NCI-H1105 (cell line): ENCODE measurements at places on chromosomes 6 and 20.
A peak's percentile ranks its signal among the peaks of the same experiment; 100 is the strongest.

DNA sequence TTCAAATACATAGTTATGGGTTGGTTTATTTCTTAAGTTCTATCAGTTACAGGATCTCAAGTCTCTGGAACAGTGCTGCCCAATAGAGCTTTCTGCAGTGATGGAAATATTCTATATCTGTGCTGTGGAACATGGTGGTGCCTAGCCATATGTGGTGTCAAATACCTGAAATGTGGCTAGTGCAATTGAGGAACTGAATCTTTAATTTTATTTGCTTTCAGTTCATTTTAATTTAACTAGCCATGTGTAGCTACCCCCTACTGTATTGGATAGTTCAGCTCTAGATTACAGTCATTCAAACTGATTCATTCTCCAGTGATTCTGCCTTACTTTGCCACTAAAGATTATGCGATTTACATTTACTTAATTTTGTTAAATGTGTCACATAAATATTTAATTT is 503.2 kb downstream of the CDKAL1 start:
- no peak for DNase-seq

DNA sequence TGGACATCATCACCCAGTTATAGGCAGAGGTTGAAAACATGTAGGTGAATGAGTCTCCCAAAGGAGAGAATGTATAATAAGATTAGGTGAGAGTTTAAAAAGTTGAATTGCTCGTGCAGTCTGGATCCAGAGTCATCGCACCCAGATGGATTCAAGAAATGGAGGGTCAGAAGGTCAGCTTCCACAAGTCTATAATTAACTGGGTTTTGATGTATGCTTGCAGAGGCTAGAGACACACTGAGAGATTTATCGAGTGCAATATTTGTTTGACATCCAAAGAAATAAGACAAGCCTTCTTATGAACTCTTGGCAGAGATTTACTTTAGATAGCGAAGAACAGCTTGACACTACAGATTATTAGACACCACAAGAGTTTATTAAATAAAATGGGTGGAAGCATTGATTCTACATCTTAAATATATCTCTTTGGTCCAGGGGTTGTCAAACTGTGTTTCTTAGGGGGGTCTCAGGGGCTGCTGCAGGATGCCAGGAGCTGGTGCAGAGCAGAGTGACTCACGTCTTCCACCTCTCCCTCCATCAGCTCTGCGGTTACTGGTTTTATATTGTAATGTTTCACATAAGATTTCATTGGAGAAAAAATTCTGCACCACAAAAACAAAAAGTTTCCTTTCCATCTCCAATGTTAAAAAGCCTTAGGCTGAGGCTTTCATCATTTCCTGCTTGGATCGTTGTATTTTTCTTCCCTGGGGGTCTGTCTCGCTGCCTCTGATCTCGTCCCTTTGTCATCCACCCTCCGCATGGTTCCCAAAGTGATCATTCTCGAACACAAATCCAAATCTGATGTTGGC is 176.2 kb upstream of the AHI1 start:
- DNase-seq: no peak

GRCh38 chr6:45366534-45366933 is 11.2 kb downstream of the SUPT3H start:
- DNase-seq: no peak

GRCh38 chr6:44925100-44925739 is 402.9 kb upstream of the RUNX2 start:
- DNase-seq: peak; percentile 42

- no peak for DNase-seq
These were observed 220.9 kb downstream of the KIF16B start for GRCh38 chr20:16352321-16352720.

- DNase-seq: no peak
These were observed 153.7 kb upstream of the RIPOR2 start for GRCh38 chr6:25089442-25089841.

- no peak for DNase-seq
These were observed 60.8 kb downstream of the PRDM1 start for GRCh38 chr6:106146852-106147351.

DNA sequence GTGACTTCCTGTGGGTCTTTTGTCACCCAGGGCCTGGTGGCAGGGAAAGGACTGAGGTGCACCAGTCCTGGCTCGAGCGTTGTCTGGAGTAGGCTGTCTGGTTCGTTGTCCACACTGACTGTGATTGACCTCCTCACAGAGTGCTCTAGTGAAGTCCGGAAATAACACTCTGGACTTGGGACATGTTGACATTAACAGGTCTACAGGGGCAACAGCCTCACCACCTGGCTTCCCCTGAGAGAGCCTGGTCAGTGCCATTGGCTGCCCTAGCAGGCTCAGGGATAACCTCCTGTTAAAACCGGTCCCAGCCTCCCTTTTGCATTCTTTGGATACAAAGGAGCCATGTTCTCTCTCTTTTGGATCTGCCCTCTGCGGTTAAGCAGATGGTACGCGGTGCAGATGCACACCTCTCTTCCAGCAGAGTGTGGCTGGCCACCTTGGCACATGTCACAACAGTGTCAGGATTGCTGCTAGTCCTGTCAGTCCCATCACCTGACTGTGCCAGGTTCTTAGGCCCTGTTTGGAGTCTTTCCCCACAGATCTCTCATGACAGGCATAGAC is 46.2 kb downstream of the CDS2 start:
- no peak for DNase-seq

DNA sequence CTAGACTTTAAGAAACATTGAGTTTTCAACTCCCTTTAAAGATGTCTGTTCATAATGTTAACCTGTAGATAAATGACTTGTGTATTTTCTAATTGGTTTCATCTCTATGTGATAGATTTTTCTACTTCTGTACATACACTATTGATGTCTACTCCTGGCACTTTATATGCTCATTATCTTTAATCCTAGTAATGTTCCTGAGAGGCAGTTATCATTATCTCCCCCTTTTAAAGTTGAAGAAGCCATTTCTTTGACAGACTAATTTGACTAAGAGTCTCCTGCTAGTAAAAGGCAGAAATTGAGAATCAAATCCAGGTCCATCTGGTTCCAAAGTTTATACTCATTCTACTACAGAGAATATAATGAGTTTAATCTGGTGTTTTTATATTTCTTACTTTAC is 137.2 kb upstream of the SAMD5 start:
- DNase-seq: no peak
